ENCODE measurements at places on chromosomes 3 and 15. TPM values are rescaled to one million over a fixed set of nuclear protein-coding genes. Genes with fewer than 3 reads are reported as not detected.

Gene COX5A
- total RNA-seq: 59.5 TPM

Gene NGRN
- total RNA-seq: 50.6 TPM

Gene KBTBD13
- total RNA-seq: not detected

Gene TIMP4
- total RNA-seq: 0.33 TPM

Gene MUSTN1
- 0.33 TPM for total RNA-seq

Gene MED12L
- 0.73 TPM for total RNA-seq

Gene CYP11A1
- total RNA-seq: under 0.01 TPM

Gene CHRD
- not detected for total RNA-seq

Gene ARHGEF26
- 14.5 TPM for total RNA-seq

Gene RASA2
- 18.2 TPM for total RNA-seq

Gene PLA1A
- total RNA-seq: 52.3 TPM

Gene SLC28A1
- not detected for total RNA-seq

Gene DNAJB8
- not detected for total RNA-seq

Gene LRRN1
- total RNA-seq: 1.7 TPM

Gene C3orf70
- 10.7 TPM for total RNA-seq

Gene SAMD7
- total RNA-seq: not detected

Gene GOLGA6D
- total RNA-seq: not detected

Gene OR5K4
- not detected for total RNA-seq

Gene SLC22A13
- total RNA-seq: 0.33 TPM

Gene MOBP
- total RNA-seq: under 0.01 TPM

Gene DPPA2
- not detected for total RNA-seq

Gene TMEM45A
- total RNA-seq: 10.3 TPM

Gene SCAMP5
- total RNA-seq: 10.3 TPM

Gene SELENOK
- total RNA-seq: 33.0 TPM

Gene CD200
- total RNA-seq: 15.3 TPM

Gene CHRNA5
- 7.6 TPM for total RNA-seq

Gene IGF2BP2
- total RNA-seq: 57.4 TPM

Gene ADAMTS7
- 4.0 TPM for total RNA-seq

Gene NANOGP8
- total RNA-seq: not detected

Gene PLSCR4
- total RNA-seq: 33.1 TPM

Gene NKTR
- 46.0 TPM for total RNA-seq

Gene NMNAT3
- total RNA-seq: 1.1 TPM

Gene CCDC54
- total RNA-seq: not detected

Gene BCHE
- 46.3 TPM for total RNA-seq

Gene SUSD5
- 11.7 TPM for total RNA-seq

Gene MCF2L2
- 0.62 TPM for total RNA-seq

Gene STRIT1
- total RNA-seq: not detected

Gene HESX1
- total RNA-seq: 0.34 TPM

Gene TYRO3
- 32.7 TPM for total RNA-seq

Gene STXBP5L
- not detected for total RNA-seq

Gene GPR62
- not detected for total RNA-seq

Gene RBP2
- total RNA-seq: not detected

Gene ROBO2
- 35.0 TPM for total RNA-seq

Gene FRMD5
- 14.2 TPM for total RNA-seq

Gene ACTRT3
- total RNA-seq: 3.7 TPM

Gene PLSCR2
- not detected for total RNA-seq

Gene DGKG
- total RNA-seq: 6.0 TPM

Gene SUCLG2
- total RNA-seq: 95.3 TPM

Gene KNG1
- not detected for total RNA-seq

Gene TUSC7
- not detected for total RNA-seq

Gene NTRK3
- total RNA-seq: not detected

Gene SLC28A2
- total RNA-seq: not detected

Gene IGSF11
- total RNA-seq: 133 TPM

Gene NEK4
- total RNA-seq: 29.0 TPM
